CD4-positive, alpha-beta memory T cell (primary cell): ENCODE measurements at places on chromosomes 1 and 21. TPM values are rescaled to one million over a fixed set of nuclear protein-coding genes. Genes with fewer than 3 reads are reported as not detected.

DNA sequence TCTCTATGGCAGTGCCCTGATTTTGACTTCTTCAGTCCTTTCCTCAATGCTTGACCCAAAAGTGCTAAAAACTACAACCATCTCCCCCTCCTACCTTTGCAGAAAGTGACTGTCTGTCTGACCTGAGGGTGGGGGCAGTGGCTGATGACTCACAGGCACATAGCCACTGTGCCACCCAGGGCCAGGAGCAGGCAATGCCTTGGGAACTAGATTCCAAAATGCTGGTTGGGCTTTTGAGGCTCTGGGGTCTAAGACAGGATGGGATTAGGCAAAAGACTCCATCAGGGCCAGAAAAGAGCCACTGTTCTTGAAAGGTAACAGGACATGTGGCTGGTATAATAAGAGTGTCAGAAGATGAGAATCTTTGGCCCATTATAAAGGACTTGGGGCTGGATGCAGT is 129.5 kb upstream of the KIAA0040 start:
- no peak for DNase-seq

DNA sequence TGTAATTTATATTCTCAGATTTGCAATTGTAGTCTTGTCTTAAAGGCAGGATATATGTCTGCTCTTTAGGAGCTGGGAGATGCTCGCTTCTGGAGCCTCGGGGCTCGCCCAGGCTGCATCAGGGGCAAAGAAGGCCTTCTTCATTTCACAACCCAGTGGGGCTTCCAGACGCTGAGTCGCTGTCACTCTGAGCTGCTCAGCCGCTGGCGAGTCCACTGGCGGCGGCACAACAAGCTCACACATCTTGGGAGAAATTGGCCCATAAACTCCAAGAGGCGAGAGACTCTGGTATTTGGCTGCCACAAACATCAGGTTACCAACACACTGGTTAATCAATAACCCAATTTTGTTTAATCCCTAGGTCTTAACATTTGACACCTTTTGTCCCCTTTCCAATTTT is 216.6 kb downstream of the ATG4C start:
- no peak for DNase-seq

- DNase-seq = peak; percentile 40
Measured at GRCh38 chr1:67307251-67308060, at the start of gene IL12RB2. Gene IL12RB2 (plus strand): TSS chr1:67307873. CDS start chr1:67320369, 12,496 bp downstream.

Gene LCE1E
- polyA plus RNA-seq = not detected

Gene MPL
- polyA plus RNA-seq = not detected

GRCh38 chr1:24930260-24931145 is at the start of gene RUNX3:
Gene RUNX3 (minus strand): TSS chr1:24930276. CDS start chr1:24929868, 408 bp downstream.
- peak; percentile 94 for DNase-seq

- no peak for DNase-seq
Measured at GRCh38 chr1:51331206-51332100, 1.1 kb upstream of the TTC39A start.

DNA sequence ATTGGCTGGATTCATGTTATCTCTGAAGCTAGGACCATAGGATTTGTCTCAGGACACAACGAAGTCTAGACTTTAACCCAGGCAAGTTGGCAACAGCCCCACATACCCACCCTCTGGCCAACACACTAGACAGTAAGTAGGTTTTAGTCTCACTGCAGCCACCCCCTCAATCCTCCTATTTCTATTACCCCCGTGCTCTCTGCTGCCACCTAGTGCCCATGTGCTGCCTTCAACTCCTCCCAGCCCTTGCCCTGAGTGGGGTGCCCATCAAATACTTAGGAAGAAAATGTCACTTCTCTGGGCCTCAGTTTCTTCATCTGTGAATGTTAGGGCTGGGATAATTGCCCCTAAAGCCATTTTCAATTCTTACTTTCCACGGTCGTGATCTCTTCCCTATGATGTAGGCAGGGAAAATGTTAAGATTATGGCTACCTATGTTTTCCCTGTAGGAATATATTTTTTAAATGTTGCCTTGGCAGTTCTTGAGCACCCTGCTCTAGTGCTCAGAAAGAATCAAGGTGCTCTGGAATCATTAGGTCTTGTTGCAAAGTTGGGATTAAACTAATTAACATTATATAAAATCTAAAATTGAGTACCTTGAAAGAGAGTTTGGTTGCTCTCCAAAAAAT is 213.0 kb downstream of the LMX1A start:
- DNase-seq = no peak

Gene OR2L13
- not detected for polyA plus RNA-seq

Gene KCNQ4
- 0.14 TPM for polyA plus RNA-seq

Gene TRIM45
- not detected for polyA plus RNA-seq

DNA sequence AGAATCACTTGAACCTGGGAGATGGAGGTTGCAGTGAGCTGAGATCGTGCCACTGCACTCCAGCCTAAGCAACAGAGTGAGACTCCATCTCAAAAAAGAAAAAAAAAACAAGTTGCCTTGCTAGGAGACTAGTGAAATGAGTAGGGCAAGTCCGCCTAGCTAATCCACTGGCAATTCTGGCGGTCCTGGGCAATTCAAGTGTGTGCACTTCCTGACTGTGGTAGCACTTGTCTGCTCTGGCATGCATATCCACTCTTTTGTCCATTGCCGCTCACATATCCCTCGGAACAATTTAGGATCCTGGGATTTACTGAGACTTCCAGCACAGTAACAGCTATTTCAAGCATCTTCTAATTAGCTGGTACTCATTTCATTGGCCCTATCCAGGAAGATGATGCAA is 426.3 kb upstream of the ADGRL2 start:
- DNase-seq = no peak

Gene CLDN17
- polyA plus RNA-seq = not detected

DNA sequence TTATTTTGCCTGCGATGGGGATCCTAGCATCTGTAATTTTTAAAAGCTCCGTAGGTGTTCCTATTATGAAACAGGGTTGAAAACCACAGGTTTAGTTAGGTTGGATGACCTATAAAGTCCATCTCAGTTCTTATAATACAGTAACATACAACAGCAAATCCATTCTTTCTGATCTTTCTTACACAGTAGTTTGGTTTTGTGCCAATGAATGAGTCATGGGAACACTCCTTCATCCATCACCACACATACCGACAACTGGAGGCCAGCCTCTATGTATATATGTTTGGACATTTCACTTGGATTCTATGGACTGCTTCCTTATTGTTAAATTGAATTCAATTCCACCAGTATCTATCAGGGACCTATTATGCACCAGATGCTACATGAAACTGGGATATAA is 118.4 kb upstream of the L1TD1 start:
- DNase-seq = no peak

Gene TP73
- polyA plus RNA-seq = not detected

DNA sequence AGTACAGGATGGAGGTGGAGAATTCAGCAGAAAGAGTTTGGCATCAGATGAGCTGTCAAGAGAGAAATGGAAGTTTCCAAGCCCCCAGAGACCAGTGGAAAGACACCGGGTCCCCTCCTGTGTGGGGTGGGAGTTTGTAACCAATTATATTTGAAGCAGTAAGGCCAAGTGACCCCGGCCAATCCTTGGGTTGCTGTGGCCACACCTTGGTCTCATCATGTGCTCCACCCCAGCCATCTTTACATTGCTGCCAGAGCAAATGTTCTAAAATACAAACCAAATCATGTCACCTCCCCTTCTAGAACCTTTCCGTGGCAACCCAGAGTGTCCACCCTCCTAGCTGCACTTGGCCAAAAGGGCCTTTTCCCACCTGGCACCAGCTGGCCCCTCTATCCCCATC is 86.1 kb downstream of the KCNN3 start:
- no peak for DNase-seq

GRCh38 chr1:119279456-119280381 is 88.9 kb upstream of the HAO2 start:
- no peak for DNase-seq

GRCh38 chr1:17365293-17365692 is 6.7 kb upstream of the PADI6 start:
- DNase-seq = no peak

DNA sequence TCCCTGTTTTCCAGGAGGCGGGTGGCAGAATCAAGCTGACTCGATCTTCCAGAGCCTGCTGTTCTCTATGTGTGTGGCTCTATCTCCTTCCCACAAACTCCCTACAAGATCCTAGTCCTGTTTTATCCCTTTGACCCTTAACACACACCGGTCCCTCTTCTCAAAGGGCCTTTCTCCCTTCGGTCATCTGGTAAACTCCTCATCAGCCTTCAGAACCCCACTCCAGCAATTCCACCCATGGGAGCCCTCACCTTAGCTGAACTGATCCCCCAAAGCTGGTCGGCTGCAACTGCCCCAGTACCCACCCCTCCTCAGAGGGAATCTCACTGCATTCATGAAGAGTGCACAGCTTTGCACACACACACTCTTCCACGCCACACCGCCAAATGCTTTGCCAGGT is 184.9 kb downstream of the IGSF21 start:
- DNase-seq = no peak

- no peak for DNase-seq
Measured at GRCh38 chr1:165874643-165875042, 47.2 kb downstream of the UCK2 start.

Gene JAM2
- not detected for polyA plus RNA-seq

Gene LPAR3
- 2.5 TPM for polyA plus RNA-seq

Gene IRF6
- polyA plus RNA-seq = 0.42 TPM

Gene OR2L3
- polyA plus RNA-seq = not detected

GRCh38 chr21:45544449-45545235 is 2.4 kb upstream of the SLC19A1 start:
- DNase-seq = no peak

Gene NFIA
- polyA plus RNA-seq = 6.6 TPM

DNA sequence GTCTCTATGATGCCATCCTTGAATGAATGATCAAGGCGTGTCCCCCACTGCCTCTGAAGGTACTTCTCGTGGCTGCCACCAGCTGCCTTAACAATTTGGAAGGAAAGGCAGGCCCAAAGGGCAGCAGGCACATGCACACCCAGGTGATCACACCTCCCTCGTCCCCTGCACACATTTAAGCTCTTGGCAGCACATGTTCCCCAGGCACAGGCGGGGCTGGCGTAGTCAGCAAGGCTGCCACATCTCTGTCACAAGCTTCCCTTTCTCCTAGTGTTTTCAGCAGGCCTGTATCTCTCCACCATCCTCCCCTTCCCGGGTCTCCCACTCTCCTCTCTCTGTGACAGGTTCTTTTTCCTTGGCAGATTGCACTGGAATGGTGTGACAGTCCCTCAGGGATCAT is 111.9 kb downstream of the CACNA1E start:
- DNase-seq = no peak

DNA sequence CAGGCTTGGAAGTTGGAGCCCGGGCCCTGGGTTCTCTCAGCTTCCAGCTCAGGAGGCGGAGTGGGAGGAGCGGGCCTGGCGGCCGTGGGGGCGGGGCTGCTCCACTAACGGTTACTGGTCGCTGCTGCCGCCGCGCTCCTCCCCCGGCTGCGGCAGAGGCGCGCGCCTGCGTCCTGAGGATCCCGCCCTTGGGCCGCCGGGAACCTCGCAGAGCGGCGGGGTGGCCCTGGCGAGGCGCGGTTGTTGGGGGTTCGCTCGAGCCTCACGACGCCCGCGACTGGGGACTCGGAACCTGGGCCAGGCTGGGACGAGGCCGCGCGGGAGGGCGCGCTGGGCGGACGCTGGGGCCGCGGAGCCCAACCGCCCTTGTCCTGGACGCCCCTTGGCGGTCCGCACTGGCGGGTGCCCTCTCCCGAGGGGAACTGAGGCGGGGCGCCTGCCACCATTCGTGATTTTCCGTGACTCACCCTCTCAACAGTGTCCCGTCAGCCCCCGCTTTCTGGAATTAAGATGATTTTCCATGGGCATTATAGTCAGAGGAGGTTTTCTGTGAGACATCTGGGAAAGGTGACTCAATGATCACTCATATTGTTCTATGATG is 34.1 kb downstream of the OR2G3 start:
- DNase-seq = no peak
